ENCODE measurements at places on chromosomes 1 and 21.

DNA sequence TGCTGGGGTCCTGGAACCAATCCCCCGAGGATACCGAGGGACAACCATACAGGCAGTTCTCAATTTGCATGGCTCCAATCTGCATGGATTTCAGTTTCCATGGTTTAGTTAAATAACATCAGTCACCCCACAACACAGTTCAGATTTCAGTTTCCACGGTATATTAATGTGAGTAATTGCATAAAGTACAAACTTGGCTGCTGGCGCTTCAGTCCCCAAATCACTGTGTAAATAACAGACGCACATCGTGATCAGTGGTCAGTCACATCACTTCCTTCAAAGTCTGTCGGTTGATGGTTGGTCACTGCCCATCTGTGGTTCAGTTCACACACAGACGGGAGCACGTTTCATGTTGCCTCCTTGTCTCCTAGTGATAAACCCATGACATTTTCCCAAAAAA, 66.4 kb upstream of the LPGAT1 start:
- DNase-seq, result no peak

DNA sequence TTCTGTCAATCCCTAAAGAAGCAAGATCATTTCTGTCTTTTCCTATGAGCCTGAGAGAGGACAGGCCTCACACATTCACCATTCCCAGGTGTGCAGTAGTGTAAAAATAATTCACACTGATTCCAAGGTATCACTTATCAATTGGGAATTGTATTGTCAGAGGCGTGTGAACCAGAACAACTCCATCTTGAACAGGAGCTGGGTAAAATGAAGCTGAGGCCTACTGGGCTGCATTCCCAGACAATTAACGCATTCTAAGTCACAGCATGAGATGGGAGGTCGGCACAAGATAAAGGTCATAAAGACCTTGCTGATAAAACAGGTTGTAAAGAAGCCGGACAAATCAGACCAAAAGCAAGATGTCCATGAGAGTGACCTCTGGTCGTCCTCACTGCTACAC, 239.2 kb downstream of the SMYD3 start:
- no peak for DNase-seq

DNA sequence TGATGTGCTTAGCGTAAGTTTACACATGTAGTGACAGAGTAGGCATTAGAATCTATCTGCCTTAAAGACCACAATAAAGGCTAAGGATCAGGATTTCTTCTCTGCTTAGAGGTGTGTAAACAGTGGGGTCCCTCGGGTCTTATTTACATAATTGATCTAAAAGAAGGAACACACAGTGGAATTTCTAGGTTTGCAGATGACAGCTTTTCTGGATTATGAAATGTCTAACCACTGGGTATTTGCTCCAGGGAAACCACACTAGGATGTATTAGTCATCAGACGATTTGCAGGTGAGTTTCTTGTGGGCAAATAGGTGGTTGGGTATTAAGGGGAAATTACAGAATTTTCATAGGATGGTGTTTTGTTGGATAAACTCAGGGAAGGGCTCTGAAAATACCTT, 5.8 kb downstream of the LRRC8D start:
- no peak for DNase-seq

DNA sequence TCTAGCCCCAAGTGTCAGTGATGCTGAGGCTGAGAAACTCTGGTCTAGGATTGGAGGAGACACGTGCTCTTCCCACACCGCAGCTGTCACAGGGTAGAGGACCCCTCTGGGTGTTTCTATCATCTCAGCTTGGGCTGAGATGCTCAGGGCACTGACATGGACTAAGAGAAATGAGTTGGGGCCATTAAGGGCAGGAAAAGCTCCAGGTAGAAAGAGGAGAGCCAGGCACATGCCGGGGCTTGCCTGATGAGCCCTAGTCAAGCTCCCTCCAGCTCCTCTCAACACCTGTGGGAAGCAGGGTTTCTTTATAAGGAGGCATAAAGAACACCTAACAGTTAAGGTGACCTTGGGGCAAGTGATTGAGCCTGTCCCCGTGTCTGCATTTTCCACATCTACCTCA, 17.3 kb downstream of the ABCA4 start:
- DNase-seq, result no peak

GRCh38 chr21:44326716-44327602, 12.2 kb downstream of the CFAP410 start:
- DNase-seq, result no peak

GRCh38 chr1:31523012-31523411, 53.3 kb upstream of the TINAGL1 start:
- no peak for DNase-seq

DNA sequence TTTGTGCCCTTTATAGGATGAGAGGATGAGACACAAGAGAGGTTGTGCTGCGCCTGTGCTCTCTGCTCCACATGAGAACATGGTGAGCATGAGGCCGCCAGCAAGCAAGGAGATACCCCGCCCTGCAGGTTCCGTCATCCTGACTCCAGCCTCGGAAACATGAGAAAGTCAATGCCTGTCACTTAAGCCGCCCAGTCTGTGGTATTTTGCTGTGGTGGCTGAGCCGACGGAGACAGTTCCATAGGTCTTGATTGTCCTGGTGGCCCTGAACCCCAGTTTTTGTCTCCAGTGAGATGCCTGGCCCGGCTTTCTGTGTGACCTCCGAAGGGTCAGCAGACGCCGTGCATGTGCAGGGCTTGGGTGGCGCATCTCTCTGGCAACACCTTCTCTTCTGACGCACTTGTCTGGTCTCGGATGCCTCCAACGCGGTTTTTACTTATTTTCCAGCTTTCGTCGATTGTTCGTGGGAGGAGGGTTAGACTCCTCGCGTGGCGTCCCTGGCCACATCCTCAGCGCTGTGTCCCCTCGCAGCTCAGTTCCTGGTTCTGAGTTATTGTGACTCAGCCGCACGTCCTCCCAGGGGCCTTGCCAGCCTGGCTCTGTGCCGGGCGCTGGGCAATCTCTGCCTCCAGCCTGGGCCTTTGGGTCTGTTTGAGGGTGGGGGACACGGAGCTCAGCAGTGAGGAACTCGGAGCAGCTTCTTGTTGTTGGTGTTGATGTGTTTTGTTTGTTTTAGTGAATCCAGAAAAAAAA, 70.0 kb downstream of the FAAP20 start:
- no peak for DNase-seq

- DNase-seq, result no peak
These were observed 594.7 kb downstream of the ADGRL2 start for GRCh38 chr1:82395440-82395839.

DNA sequence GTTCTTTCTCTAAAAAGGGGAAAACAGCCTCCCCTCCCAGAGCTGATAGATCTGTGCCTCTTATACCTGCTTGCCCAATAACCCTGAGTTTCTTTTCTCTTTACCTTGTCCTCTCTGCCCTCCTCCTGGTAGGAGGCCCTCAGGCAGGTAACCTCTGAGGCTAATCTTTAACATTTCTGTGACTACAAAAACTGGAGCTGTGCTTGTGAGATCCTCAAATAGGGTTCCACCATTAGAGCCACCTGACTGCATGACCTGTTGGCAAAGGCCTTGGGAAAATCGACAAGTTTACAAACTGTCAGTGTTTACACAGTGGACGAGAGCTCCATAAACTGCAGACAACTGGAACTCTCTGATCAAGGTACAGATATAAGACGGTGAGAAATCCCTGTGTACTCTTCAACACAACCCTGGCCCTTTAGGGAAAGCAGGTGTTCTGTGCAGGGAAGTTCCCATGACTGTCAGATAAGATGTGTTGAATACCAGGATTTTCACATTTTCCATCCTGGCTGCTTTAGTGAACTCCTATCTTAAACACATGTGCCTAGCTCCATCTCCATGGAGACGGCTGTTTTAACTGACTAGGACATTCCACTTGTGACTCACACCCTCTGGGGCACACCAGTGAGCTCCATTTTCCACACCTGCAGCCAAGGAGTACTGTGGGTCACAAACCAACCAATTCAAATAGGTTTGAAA, 38.3 kb downstream of the ECE1 start:
- DNase-seq, result no peak

DNA sequence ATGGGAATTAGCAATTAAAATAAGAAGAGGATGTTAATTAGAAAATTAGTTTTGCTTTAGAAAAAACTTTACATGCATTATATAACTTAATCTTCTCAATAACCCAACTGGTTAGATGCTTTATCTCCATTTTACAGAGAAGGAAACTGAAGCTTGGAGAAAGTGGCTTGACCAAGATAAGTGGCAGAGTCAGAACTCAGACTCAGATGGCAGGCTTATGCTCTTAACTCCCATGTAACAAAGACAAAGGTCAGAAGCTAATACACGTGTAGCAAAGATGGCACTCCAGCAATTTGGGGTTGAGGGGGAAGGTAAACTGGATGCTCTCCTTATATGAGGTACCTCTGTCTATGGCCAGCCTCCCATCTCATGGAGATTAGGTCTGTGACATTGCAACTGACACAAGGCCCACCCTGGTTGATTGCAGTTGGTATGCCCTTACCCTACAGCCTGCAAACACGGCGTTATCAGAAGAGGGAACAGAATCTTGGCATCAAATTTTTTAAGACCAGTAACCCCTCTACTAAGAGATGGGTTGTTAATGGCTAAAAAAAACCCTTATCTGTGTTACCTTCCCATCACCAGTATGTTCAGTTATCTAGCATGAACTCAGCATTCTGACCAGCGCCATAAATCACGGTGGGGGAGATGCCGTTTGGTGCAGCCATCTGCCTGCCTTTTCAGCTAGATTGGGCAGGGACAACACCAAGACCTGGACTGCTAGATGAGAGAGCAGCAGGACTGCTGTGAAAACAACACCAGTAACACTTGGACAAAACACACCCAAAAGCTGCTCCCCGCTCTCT, 97.0 kb downstream of the UBR4 start:
- DNase-seq, result no peak

DNA sequence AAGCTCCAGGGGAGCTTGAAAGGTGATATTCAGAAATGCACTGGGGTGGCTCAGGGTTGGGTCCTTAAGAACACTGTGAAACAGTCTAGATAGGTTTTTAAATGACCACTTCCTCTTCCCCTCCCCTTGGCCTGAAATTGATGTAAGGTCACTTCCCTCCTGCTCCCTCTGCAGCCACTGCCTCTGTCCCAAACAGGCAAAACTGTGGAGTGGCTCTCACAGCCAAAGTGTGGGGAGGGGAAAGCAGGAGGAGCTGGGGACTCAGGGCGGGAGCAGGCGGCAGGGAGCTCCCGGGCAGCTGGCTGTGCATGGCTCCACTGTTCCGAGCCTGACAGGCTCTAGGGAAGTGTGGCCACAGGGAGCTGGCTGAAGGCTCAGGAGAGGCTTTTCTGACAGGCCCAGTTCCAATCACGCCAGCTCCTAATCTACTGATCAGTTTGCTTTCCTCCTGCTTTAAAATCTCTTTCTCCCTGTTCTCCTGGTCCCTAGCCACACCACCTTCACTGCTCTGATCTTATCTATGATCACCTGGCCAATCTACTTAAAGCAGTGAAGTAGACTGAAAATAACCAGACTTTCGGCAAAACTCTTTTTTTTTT, 5.1 kb upstream of the CSRP1 start:
- no peak for DNase-seq

DNA sequence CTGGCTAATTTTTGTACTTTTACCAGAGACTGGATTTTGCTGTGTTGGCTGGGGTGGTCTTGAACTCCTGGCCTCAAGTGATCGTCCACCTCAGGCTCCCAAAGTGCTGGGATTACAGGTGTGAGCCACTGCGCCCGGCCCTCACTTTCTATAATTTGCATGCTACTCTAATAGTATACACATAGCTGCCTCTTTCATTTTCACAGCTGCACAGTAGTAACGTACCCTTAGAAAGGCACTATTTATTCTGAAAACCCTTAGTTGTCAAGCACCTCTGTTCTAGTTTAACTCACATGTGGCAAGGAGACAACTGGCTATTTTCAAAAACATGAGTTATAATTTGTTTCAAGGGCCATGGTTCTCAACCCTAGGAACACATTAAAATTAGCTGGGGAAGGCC, 17.2 kb downstream of the TPM3 start:
- DNase-seq, result no peak

DNA sequence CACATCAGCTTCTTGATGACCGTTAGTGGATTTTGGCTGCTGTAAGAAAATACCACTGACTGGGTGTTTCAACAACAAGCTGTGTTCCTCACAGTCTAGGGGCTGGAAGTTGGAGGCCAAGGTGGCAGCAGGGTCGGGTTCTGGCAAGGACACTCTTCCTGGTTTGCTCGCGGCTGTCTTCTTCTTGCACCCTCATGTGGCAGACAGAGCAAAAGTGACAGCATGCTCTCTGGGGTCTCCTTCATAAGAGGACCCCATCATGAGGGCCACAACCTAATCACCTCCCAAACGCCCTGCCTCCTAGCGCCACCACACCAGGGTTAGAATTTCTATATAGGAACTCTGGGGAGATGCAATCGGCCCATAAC, 18.6 kb upstream of the TSPEAR start:
- no peak for DNase-seq

DNA sequence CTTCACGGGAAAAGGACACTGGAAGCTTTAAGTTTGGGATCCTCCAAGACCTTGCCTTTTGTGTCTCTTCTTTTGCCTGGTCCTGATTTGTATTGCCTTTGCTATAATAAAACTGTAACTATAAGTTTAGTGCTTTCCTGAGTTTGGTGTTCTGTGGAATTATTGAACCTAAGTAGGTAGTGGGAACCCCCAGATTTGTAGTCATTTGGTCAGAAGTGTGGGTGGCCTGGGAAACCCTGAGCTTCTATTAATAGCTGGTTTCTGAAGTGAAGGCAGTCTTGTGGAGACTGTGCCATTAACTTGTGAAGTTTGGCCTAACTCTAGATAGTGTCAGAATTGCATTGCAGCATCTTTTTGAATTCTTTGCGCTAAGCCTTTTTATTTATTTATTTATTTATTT, 6.8 kb upstream of the MYCL start:
- no peak for DNase-seq

GRCh38 chr1:202343652-202344349, 2.1 kb upstream of the UBE2T start:
- DNase-seq, result no peak

DNA sequence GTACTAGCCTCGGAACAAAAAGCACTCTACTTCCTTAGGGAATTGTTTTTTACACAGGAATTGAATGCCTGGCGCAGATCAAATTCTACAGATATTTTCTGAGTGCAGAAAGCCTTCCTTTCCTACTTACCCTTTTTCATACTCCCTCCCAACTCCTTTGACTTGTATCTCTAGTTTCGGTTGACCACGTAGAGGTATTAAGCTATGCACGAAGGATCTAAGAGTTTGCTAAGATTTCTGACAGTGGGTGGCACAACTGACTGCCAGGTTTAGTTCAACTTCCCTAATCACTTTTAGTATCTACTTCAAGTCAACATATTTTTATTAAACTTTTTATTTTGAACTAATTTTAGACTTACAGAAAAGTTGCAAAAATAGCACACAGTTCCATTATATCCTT, 5.0 kb downstream of the TOR1AIP2 start:
- no peak for DNase-seq

DNA sequence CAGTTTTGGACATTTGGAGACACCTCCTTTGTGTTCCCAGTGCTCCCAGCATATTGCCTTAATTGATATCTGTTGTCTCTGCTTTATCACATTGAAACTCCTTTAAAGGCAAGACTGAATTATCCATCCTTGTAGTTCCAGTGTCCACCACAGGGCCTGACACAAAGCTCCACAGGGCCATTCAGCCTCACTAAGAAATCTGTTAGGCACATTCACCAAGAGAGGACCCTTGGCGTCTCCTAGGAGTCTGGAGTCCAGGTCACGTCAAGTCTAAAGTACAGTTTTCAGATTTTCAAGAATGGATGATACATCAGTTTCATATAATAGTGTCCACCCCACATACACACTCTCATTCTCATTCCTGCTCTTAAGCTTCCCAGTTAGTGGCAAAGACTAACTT, 4.8 kb downstream of the ACP6 start:
- DNase-seq, result no peak

Measured in Panc1 (cell line).